ENCODE measurements at places on chromosomes 5 and 9. TPM values are rescaled to one million over a fixed set of nuclear protein-coding genes. Genes with fewer than 3 reads are reported as not detected.

DNA sequence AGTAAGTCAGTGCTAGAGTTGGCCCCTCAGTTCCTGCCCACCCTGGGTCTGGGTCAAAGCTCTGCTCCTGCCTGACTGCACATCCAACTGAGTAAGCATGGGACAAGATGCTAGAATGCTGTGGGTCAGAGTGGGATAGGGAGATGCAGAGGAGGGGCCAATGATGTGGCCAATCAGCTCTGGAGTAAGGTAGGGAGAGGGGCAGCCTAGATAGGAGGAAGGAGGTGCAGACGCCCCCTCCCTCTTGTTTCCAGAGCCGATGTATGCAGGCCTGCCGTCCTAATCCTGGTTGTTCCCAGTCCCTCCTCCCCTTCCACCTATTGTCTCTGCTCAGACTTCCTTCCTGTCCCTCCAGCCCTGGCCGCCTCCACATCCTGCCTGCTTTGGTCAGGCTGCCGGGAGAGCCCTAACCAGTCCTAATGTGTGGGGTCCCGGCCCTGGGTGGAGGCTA, 1.3 kb downstream of the ARAP3 start:
- peak; percentile 76 for DNase-seq

DNA sequence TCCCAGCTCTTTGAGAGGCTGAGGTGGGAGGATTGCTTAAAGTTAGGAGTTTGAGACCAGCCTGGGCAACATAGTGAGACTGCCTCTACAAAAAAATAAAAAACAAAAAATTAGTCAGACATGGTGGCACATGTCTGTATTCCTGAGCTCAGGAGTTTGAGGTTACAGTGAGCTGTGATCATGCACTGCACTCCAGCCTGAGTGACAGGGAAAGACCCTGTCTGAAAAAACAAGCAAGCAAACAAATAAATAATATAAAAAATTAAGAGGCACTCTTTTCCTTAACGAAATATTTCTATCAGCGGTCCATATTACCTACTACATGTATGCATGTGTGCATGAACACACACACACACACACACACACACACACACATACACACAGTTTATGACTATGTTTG, 20.9 kb upstream of the FOCAD start:
- no peak for DNase-seq

DNA sequence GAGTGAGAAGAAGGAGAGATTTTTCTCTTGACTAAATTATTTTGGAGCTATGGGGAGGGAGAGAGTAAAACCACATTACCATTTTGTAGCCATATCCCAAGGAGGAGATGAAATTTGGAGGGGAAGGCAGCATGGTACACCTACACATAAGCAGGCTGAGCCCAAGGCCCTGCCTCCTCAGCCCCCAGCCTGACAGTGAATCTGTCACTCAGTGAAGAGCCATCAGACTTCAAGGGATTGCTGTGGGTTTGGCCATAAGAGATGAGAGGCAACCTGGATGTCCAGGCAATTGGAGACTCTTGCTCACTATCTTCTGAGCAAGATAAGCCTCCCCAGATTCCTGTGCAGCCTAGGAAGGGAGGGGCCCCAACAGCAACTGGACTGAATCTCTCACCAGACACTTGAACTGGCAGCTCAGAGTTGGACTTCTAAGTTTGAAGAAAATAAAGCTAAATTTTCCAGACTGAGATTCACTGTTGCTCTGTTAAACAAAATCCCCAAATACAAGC, 216.6 kb downstream of the SEMA6A start:
- DNase-seq: no peak

GRCh38 chr9:135849181-135849580, 58.2 kb downstream of the CAMSAP1 start:
- DNase-seq: no peak

FSD1L gene
- total RNA-seq: 5.5 TPM

GRCh38 chr5:16135003-16135402, 44.6 kb downstream of the MARCHF11 start:
- no peak for DNase-seq

- no peak for DNase-seq
Measured at GRCh38 chr5:156675395-156675794, 174.7 kb upstream of the PPP1R2B start.

PURA gene
- total RNA-seq: 22.2 TPM

TMEM232 gene
- 3.2 TPM for total RNA-seq

DNA sequence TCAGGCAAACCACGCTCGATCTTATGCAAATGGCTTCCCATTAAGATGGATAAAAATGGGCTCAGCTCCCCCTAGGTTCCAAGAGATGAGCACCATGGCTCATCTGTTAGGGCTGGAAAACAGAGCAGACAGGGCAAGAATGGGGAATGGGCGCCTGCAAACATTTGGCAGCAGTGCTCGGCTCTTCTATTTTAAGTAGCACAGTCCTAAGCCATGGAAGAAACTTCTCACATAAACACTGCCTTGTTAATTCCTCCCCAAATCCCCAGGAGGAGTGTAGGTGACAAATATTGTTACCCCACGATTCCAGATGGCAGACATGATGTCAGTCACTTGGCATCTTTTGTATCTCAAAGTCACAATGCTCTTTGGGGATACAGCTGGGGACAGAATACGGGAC, 221.8 kb downstream of the ICE1 start:
- no peak for DNase-seq

GRCh38 chr5:87076931-87077330, 190.8 kb upstream of the RASA1 start:
- no peak for DNase-seq

- DNase-seq: no peak
Measured at GRCh38 chr9:9874270-9874669, 738.5 kb downstream of the PTPRD start.

- no peak for DNase-seq
Measured at GRCh38 chr5:131280417-131280816, 16.6 kb downstream of the CDC42SE2 start.

PTGS1 gene
- total RNA-seq: 4.0 TPM

CYLC2 gene
- total RNA-seq: not detected

DNA sequence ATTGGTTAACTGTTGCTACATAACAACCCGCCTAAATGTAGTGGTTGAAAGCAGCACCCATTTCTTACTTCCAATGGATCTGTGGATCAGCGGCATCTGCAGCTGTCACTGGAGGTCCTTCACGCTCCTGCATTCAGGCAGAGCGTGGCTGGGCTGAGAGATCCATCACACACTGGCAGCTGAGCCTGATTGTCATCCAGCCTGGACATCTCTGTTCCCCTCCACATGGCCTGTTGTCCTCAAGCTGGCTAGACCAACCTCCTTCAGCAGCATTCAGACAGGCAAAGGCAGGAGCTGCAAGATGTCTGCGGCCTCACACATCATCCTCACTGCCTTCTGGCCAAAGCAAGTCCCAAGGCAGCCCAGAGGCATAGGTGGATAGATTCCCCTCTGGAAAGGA, 36.9 kb downstream of the DYNC2I2 start:
- DNase-seq: no peak

DNA sequence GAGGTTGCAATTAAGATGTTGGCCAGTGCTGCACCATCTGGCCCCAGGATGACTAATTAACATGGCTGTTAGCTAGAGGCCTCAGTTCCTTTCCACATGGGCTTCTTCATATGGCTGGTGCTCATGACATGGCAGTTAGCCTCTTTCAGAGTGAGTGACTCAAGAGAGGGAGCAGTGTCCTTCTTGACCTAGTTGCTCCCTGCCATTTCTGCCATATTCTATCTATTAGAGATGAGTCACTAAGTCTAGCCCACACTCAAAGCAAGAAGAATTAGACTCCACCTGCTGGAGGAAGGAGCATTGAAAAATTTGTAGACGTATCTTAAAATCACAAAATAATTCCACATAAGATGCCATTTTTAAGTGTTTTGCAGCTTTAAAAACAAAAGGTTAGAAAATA, 651.2 kb upstream of the CCNG1 start:
- no peak for DNase-seq

DNA sequence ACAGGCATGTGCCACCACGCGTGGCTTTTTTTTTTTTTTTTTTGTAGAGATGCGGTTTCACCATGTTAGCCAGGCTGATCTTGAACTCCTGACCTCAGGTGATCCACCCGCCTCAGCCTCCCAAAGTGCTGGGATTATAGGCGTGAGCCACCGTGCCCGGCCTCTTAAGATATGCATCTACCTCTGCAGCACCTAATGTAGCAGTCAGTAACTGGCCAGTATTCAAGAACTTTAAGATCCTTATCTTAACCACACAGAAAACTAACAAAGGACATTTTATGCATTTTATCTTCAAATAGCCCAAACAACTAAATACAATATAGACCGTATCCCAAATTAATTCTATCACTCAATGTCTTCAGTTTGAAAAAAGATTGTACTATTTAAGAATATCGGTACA, 618.7 kb downstream of the TLE1 start:
- no peak for DNase-seq

GRCh38 chr9:88767504-88767790, 223.8 kb upstream of the S1PR3 start:
- DNase-seq: no peak

GRCh38 chr5:122870219-122870856, 24.9 kb downstream of the SNX24 start:
- no peak for DNase-seq

ABO gene
- 2.4 TPM for total RNA-seq

DNA sequence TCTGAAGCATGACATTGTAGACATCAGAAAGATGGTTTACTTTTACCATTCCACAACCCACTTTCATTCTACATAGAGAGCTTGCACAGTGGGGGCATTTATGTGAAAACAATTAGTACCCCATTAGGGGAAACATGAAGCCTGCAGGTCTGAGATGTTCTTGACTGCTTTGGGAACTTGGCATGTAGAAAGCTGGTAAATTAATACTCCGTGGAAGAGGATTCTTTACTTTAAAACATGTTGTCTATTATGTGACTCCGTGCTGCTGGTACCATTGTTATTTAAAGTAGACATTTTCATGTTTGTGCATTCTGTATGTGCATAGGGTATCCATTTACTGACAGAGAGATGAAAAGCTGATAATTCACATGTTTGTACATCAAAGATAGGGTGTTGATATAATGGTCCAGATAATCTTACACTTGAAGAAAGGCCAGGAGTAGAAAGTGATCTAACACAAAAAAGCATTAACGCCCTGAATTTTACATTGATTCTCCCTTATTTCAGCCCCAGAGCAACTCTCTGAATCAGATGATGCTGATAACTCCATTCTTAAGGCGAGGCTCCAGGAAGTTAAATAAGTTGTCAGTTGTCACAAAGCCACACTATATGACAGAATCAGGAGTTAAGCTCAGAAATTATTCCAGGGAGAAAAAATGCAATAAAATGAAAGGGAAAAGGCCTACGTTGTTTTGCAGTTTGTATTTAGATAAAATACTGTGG, 50.1 kb upstream of the CD180 start:
- no peak for DNase-seq

SPATA31E1 gene
- not detected for total RNA-seq

DNA sequence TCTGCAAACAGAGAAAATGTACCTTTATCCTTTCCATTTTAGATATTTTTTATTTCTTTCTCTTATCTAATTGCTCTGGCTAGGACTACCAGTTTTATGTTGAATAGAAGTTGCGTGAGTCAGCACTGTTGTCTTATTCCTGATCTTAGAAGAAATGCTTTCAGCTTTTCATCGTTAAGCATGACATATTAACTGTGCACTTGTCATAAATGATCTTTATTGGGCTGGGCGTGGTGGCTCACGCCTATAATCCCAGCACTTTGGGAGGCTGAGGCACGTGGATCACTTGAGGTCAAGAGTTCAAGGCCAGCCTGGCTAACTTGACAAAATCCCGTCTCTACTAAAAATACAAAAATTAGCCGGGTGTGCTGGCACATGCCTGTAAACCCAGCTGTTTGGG, 8.2 kb upstream of the ECM2 start:
- DNase-seq: no peak

GRCh38 chr9:37650299-37650872, 368 bp upstream of the FRMPD1 start:
- no peak for DNase-seq

ARL10 gene
- 5.5 TPM for total RNA-seq

TMEM250 gene
- 16.4 TPM for total RNA-seq

IFNK gene
- not detected for total RNA-seq

DNA sequence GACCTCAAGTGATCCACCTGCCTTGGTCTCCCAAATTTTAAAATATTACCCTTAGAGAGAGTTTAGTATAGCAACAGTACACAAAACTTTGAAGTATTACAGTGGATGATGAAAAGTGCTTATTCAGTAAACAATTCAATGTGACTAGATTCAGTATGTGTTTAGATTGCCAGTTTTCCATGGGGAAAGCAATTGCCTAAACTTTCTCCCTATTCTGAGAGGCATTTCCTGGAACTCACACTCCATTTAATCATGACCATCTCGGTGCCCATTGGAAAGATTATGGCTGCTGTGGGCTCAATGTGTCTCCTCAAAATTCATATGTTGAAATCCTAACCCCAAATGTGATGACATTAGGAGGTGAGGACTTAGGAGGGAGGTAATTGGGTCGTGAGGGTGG, 38.9 kb upstream of the MYO10 start:
- no peak for DNase-seq

DNA sequence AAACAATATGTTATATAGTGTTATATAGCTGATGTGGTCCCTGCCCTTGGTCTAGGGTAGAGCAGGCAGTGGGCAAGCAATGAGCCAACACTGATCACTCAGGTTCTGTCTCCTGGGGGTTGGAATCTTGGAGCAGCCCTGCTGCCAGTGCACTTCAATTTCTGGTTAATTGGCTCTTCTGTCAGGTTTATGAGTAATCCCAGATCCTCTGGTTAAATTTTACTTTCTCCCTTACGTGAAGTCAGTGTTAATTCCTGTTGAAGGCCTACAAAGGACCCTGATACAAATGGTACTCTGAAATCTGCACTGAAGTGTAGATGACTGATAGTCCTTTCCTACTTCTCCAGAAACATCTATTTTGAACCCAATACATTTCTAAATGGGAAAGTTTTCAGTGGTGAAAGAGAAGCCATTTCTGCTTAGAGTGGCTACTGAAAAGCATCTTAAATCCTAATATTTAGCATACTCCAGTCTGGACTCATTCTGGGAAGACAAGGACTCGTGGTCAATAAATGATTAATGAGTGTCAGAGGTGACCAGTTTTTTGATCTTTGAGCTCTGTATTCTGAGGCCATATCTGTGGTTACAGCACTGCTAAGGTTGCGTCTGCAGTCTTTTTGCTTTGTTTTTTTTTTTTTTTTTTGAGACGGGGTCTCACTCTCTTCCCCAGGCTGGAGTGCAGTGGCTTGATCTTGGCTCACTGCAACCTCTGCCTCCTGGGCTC, 442.4 kb downstream of the KIF4B start:
- DNase-seq: no peak

IDNK gene
- 4.9 TPM for total RNA-seq

- no peak for DNase-seq
Measured at GRCh38 chr5:18497089-18497488, 862.8 kb downstream of the TAF11L14 start.
